ENCODE measurements at places on chromosomes 6 and 20.

DNA sequence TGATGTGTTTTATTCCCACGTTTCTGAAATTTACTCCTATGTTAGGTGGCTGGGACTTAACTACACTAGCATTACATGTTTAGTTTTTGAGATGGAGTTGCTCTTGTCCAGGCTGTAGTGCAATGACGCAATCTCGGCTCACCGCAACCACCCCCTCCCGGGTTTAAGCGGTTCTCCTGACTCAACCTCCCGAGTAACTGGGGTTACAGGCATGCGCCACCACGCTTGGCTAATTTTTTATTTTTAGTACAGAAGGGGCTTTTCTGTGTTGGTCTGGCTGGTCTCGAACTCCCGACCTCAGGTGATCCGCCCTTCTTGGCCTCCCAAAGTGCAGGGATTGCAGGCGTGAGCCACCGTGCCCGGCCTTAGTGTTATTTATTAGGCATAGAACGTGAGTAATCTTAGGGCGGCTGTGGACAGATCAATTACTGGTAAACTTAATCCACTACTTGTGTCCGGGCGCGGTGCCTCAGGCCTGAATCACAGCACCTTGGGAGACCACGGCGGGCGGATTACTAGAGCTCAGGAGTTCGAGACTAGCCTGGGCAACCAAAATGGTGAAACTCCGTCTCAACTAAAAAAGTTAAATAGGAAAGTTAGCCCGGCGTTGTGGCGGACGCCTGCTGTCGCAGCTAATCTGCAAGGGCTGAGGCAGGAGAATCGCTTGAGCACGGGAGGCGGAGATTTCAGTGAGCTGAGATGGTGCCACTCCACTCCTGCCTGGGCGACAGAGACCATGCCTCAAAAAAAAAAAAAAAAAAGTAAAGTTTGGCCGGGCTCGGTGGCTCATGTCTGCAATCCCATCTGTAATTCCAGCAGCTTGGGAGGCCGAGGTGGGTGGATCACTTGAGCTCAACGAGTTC, 123.7 kb upstream of the BTN3A2 start:
- DNase-seq, result no peak

DNA sequence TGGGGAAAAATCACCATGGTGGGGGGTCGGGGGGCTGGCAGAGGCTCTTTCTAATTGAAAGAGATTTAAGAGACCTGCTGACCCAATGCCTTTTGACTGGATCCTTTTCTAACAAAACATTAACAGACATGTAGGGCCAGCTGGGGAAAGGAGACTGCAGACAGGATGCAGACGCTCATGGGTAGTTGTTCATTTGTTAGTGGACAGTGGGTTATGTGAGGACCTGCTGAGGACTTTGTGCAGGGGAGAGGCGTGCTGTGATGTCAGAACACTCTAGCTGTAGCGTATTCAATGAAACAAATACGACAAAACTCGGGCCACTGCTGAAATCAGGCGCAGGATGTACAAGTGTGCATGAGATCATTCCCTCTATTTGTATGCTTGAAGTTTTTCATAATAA, 1.2 kb downstream of the IP6K3 start:
- no peak for DNase-seq

DNA sequence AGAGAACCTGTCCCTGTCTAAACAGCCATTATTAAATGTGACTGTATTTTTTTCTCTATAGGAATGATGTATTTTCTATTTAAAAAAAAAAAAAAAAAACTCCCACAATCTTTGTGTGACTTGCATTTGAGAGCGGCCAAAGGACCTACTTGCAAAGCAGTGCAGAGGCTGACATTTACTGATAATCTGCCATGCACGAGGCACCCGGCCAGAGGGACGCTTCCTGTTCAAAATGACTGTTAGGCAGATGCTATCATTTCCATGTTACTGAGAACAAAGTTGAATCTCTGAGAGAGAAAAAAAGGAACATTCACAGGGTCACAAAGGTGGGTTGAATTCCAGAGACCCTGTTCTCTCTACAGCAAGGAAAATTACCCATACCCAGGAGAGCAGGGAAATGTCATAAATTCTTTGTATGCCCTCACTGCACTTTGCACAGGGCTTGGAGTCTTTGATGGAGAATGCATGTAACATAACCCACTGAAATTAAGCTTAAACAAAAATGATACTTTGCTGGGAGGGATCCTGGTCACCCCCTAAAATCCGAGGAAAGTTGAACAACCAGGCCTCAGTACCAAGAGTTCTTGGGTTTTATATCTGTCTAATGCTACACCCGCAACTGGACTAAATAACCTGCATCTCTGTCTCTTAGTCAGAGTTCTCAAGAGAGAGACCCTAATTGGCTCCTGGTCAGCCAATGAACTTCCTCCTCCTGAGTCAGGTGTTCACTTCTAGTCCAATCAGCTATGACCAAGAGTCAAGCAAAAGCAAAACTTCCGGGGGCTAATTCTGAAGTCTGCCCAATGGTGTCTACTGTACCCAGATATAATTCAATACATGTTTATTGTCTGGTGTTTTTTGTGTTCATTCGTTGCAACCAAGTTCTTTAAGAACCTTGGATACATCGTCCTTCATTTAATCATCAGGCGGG, 61.2 kb downstream of the GCLC start:
- peak; percentile 14 for DNase-seq

DNA sequence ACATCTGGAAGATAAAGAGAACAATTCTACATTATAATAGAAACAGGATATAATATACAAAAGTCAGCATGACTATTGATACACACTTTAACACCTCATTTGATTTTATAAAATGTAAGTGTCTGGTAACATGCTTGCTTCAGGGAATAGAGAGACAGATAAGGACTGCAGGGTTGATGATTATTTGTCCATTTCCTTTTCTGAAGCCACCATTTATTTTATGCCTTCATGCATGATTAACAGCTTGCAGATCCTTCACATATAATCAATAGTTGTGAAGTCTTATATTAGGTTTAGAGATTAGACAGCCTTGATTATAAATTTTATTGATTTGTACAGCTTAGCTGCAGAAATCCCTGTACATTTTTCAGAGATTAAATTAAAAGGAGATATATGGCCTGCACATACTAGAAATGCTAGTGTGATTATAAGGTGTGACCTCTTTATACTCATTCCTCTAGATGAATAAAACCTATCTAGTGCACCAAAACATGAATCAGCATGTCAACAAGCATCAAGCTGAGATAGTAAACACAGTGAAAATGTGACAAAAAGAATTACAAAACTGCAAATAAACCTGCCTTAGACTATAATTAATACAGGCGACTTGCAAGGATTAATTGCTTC, 198.8 kb upstream of the THEMIS start:
- DNase-seq, result no peak

- DNase-seq, result no peak
These were observed 143.2 kb upstream of the EPHA7 start for GRCh38 chr6:93562582-93562981.

GRCh38 chr6:41894366-41895299, 542 bp downstream of the USP49 start:
- DNase-seq, result peak; percentile 65

GRCh38 chr6:80338201-80338836, 231.8 kb downstream of the BCKDHB start:
- peak; percentile 51 for DNase-seq

- no peak for DNase-seq
These were observed 118.0 kb upstream of the POU3F2 start for GRCh38 chr6:98716341-98716740.

GRCh38 chr6:1619673-1620503, 10.2 kb downstream of the FOXC1 start:
- DNase-seq, result peak; percentile 21

DNA sequence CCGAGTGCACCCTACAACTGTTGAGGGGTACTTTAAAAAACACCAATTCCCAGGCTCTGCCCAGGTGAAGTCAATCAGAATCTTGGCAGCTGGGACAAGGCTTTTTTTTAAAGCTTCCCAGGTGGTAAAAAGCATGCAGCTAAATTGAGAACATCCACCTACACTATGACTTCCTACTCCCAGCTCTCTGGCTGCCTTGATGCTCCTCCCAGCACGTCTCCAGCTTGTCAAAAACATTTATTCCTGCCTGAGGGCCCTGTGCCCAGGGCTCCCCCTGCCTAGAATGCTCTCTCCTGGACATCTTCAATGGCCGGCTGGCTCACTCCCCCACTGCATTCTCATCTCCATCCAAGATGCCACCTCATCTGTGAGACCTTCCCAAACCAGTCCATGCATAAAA, 9.9 kb downstream of the ZBTB24 start:
- DNase-seq, result no peak

GRCh38 chr6:106444777-106445507, 84.4 kb downstream of the CRYBG1 start:
- DNase-seq, result peak; percentile 88

DNA sequence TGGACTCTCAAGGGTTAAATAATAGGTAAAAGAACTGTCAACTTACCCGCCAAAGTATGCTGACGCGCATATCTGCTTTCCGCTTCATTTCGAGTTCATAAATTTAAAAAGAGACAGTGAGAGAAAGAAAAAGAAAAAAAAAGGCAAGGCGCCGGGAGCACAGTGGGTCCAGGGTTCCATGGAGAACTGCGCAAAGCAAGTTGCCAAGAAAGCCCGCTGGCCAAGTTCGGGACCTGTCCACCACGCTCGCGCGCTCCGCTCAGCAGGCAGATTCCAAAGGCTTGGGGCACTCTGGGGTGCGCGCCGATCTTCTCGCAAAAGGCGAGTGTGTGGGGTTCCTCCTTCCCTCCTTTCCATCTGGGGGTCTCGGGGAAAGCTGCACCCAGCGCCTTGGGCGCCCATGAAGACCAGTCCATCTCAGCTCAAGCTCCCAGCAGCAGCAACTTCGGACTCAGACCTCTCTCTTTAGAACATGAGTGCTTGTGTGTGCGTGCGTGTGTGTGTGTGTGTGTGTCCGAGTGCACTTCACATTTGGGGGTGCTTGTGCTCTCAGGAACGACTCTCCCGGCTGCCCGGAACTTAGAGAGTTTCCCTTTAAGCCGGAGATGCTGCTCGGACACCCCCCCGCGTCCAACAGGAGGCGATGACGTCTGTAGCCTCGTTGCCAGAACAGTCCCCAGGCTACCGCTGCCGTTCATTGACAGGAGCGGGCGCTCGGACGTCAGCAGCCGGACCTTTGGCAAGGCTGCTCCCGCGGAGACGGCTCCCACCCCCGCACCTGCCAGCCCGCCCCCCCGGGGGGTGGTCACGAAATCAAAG, 180.0 kb downstream of the TBXT start:
- no peak for DNase-seq

- no peak for DNase-seq
These were observed 10.6 kb upstream of the FAM8A1 start for GRCh38 chr6:17589406-17590096.

GRCh38 chr6:46407776-46408530, 83.3 kb downstream of the RCAN2 start:
- no peak for DNase-seq

DNA sequence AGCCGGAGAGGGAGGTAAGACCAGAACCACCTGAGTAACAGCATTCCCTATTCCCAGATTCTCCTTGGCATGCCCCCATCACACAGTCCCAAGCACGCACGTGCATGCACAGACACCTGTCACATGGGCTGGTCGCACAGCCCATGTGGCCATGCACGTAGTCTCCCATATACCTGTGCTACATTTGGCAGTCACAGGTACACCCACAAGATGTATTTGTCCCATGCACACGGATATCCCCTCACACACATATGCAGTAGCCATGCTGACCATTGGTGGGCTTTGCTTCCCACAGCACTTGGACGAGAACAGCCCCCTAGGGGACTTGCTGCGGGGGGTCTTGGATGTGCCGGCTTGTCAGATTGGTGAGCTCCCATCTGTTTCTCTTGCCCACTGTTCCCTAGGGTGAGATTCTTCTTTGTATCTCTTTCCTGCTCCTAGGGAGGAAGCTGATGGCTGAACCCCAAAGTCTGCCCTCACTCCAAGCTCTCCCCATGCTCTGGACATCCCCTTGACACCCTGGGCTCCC, 31.9 kb downstream of the PLCG1 start:
- DNase-seq, result no peak

DNA sequence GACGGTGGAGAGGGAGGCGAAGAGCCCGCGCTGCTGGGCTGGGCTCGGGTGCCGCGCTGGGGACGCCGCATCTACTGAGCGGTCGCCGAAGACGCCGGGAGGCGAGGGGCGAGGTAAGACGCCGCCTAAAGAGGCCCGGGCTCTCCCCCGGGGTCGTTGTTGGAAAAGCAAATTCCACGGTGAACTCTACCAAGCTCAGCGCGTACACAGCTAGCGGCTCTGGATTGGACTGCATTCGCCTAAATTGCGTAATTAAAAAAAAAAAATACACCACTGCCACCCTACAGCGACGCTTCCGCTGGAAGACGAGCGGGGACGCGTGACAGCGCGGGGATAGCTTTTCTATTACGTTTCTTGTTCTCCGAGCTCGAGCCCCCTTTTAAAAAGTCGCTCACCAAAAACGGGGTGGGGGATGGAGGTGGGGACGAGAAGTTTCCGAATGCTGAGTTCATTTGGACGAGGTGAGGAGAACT, 92.0 kb upstream of the PRDM1 start:
- DNase-seq, result peak; percentile 42

DNA sequence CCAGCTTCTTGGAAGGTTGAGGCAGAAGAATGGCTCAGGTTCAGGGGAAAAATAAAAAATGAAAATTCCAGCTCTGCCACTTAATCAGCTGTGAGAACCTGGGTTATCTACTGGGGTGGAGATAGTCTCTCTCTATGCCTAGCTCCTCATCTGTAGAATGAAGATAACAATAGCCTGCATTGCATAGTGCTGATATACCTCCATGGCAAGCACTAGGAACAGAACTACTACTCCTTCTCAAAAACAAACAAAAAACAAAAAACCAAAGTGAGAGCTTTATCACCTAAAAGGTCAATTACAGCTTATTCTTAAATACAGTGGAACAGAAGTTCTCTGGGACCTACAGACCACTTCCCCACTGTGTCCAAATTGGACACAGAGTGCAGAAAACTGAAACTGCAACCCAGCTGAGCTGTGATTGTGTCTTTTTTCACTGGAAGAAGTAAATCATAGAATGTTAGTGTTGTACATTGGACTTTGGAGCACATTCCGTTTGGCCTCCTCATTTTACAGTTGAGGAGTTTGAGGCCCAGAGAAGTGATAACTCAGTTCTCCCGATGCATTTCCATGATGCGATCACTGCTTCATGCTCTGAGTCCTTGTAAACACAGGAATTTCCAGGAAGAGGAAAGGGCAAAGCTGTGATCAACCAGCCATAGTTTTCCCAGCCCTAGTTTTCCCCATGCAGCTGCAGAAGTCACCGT, 23.3 kb downstream of the MTFR2 start:
- DNase-seq, result no peak

DNA sequence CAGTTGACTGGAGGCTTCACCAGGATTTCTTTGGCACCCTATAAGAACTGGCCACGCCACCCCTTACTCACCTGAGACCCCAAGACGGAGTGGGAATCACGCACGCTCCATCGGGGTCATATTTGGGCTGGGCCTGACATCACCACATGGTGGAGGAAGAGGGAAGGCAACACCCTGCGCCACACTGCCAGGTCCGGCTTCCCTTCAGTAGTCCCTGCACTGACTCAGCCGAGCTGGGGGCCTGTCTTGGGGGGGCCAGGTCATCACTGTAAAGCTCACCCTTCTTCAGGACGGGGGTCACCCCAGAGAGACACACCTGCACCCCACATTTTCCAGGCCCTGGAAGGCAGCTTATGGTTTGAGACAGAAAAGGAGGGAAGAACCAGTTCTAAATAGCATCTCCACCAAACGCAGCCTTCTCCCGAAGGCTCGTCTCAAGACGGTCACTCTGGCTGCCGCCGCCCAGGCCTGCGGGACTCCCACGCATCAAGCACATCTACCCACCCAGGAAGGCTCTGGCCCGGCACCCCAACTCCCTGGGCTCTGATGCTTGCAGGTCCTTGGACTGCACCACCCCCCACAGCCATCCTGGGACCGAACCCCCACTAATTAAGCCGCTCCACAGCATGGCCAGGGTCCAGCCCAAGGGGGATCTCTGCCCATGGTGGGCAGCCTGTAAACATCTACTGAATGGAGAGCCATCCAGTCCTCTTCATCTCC, 51.8 kb downstream of the GINS1 start:
- no peak for DNase-seq

Measured in Kasumi-1 (cell line).